ENCODE measurements at places on chromosomes 4 and X. TPM values are rescaled to one million over a fixed set of nuclear protein-coding genes. Genes with fewer than 3 reads are reported as not detected.

DNA sequence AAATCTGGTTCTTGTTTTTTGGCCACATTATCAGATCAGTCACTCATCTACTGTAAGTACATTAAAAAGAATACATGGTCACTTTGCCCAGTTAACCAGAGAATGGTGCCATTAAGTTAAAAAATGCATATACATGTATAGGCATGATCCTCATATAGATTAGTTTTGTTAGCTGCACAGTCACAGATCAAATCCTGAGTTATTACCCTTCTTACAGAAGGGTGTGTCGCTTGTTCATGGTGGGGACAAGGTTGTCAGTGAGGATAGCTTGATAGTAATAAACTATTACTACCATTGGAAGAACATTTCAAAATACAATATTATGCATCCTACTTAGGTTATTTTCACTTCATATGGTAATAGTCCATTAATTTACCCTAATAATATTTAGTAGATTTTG, 48.5 kb downstream of the GALNT7 start:
- H3K27me3 ChIP-seq, result no peaks in the 10 kb centered on the region
- DNase-seq, result no peak
- H3K27ac ChIP-seq, result no peak overlapping the region

DNA sequence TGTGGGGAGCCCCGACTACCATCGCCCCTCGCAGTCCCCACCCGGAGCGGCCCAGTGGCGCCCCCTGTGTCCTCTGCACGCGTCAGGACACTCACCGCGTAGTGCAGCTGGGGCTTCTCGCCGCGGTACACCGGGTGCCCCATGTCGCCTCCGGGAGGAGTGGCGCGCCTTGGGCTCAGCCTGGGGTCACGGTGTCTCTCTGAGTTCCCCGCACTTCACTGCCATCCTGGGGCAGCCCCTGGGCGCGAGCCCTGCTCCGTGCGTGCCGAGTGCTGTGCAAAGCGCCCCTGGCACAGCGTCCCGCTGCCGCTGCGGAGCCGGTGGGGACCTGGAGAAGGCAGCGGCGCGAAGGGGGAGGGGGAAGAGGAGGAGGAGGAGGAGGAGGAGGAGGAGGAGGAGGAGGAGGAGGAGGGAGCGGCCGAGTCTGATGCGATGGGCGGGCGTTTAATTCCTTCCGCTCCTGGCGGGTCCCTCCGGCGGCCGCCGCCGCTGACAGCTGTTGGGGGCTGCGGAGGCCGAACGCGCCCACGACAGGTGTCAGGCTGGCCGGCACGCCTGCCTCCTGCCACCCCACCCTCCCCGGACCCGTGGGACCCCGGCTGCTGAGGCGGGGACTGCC, 134.3 kb downstream of the AMELX start:
- H3K4me3 ChIP-seq, result no peak overlapping the region
- H3K4me1 ChIP-seq, result no peaks in the 10 kb centered on the region
- no peak overlapping the region for H3K27ac ChIP-seq
- H3K27me3 ChIP-seq, result peaks cover 2% of the 10 kb centered on the region

DNA sequence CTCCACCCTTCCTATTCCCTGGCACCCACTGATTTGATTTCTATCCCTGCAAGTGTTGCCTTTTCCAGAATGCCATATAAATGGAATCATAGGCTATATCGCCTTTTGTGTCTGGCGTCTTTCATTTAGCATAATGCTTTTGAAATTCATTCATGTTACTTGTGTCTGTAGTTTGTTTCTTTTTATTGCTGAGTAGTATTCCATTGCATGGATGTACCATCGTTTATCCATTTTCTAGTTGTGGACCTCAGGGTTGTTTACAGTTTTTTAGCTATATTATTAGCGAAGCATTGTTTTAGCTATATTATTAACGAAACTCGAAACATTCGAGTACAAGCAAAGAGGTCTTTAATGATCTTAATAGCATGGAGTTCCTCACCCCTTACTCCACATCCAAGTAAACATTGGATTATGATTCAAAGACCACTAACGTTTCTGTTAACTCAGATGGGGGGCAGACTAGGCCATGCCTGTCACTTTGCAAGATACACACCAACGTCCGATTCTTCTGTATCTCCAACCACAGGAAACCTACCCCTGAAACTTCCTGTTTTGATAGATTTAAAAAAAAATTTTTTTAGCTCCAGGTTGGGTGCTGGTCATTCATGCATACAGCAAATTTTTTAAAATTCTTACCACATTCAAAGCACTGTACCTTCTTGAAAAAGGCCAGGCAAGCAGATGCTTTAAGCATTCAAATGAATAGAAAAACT, 1.1 kb downstream of the DCK start:
- H3K27ac ChIP-seq, result peak overlapping the region; percentile 96
- H3K36me3 ChIP-seq, result peaks cover 18% of the 10 kb centered on the region
- H3K27me3 ChIP-seq, result no peaks in the 10 kb centered on the region
- no peak for DNase-seq
- H3K4me1 ChIP-seq, result peaks cover 26% of the 10 kb centered on the region

DNA sequence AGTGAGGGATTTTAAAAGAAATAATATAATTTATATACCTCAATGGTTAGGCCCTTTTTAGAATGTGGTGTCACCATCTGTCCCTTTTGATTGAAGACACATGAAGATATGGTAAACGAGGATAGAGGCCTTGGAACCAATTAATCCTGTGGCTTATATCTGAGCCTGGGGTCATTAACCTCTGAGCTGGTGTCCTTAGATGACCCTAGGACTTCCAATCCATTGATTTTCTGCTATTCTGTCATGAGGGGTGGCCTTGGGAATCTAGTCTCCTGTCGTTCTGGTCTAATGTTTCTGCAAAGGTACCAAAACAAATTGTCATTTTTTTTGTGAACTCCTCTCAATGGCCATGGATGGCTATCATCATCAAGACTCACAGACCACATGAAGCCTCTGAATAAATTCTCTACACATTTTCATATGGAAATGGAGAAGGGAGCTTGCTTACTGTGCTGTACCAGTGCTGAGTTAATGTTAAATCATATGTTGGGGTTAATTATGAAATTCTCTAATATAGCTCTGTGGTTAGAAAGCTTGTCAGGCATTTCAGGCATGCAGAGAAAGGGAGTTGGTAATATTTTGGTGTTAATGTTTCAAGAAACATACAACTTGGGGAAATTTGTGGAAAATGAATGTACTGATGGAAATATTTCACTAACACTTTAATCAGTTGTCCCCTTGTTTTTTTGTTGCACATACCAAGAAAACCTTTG, 204.2 kb upstream of the IL15 start:
- no peaks in the 10 kb centered on the region for H3K4me1 ChIP-seq
- H3K27ac ChIP-seq, result no peak overlapping the region
- no peak overlapping the region for H3K4me3 ChIP-seq
- DNase-seq, result no peak
- no peaks in the 10 kb centered on the region for H3K36me3 ChIP-seq
- H3K27me3 ChIP-seq, result no peaks in the 10 kb centered on the region

GRCh38 chr4:142497606-142498005, 348.5 kb downstream of the INPP4B start:
- H3K4me1 ChIP-seq, result no peaks in the 10 kb centered on the region
- no peak for DNase-seq
- no peak overlapping the region for H3K27ac ChIP-seq
- H3K36me3 ChIP-seq, result no peaks in the 10 kb centered on the region
- no peak overlapping the region for H3K4me3 ChIP-seq
- no peaks in the 10 kb centered on the region for H3K27me3 ChIP-seq

The UNC5C gene
- 0.98 TPM for polyA plus RNA-seq

The ANOS1 gene
- 3.4 TPM for polyA plus RNA-seq

The OPN1MW2 gene
- not detected for polyA plus RNA-seq

The ZC4H2 gene
- polyA plus RNA-seq, result 5.6 TPM

All from thymus (tissue), 14 donors.